ENCODE measurements at places on chromosomes 1 and 21.

DNA sequence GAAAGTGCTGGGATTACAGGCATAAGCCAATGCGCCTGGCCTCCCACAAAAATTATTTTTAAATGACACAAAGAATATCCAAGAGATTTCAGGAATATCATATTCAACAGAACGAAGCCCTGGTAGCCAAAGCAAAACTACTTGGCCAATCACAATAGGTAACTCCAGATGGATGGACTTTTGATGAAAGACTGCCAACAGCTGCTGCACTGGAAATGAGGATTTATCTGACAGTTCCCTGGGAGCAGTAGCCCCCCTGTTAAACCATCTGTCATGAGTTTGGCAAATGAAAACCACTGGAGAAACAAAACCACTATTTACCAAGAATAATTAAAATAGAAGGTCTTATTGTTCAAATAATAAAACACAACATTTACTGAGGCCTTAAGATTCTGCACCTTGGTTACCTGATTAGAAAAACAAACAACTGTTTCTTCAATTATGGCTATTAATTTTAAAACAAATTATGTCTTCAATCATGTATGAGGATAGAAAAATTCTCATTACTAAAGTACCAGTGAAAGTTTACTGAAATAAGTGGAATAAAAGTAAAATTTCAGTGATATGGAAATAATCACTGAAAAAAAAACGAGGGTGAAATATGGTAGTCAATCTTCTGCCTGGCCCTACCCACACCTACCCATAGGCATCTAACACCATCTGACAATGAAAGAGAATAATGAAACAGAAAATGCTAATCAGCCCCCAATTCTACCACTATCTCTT lies 34.3 kb upstream of the PSMG1 start:
- no peak for DNase-seq

DNA sequence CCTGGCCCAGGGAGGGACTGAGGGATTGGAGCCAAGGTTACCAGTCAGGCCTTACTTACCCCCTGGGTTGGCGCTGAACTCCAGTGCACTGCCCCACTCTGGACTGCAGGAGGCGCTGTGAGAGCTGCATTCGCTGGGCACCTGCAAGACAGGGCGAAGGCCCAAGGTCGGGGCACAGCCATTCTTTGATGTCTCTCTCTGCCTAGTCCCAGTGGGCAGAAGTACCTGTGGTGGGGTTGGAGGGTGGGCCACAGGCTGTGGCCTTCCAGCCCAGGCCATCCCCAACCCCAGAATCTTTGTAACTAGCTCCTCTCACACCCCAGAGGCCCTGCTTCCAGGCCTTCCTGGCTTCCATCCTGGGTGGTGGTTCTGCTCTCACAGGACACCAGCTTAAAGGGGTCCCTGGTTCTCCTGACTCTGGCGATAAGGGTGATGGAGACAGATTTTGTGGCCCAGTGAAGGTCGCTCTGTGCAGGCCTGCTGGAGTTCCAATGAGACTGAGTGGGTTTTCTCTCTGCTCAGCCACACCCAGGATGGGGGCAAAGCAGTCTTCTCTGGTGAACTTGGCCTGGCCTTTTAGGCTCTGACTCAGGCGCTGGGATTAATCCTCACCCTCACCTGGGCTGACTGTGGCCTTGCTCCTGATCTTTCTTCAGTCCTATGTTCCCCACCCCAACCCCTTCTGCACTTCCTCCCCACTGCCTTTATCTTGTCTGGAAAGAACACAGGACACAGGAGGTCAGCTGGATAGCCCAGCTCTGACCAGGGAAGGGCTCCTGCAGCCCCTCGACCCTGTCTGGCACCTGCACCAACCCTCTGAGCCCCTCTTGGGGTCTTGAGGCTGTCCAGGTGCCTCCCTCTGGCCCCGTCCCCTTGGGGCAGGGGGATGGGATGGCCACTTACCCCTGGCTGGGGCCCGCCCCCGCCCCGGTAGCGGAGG lies 954 bp downstream of the MYOG start:
- DNase-seq, result no peak

DNA sequence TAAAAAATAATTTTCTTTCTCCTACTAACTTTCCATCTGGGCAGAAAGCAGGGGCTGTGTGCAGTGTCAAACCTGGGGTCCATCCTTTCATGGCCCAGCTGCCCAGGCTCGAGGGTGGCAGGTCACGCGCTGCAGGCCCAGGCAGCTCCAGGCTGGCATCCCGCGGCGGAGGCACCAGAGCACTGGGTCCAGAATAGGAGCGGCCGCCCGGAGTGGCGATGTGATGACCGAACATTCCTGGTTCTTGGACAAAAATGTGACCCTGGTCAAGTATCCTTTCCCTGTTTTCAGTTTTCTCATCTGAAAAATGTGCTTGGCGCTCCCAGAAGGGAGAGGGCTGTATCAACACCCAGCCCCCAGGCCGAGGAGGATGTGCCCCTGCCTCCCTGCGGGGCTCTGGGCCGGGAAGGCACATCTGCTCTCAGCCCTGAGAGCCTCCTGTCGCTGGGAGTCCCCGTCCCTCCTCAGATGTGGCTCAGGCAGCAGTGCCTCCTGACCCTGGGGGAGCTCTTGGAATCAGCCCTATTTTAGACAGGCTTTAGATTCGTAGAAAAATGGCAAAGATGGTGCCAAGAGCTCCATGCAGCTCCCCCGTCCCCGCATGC lies 29.3 kb downstream of the SLX9 start:
- no peak for DNase-seq

DNA sequence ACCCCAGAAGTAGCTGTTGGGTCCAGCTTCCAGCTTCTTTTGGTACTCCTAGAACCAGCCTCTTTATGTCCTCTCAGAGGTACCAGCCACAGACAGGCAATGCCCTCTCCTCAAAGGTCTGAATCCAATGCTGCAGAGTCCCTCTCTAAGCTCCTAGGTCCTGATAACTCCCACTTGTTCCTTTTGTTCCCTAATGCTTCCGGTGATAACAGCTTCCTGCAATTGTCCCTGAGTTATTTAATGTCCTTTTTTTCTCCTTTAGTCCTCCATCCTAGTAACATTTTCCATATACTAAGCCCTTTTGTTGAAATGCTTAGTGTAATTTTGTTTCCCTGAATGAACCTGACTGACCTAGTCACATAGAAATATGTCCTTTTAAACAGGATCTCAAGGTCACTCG lies 201.7 kb upstream of the BEND5 start:
- no peak for DNase-seq

DNA sequence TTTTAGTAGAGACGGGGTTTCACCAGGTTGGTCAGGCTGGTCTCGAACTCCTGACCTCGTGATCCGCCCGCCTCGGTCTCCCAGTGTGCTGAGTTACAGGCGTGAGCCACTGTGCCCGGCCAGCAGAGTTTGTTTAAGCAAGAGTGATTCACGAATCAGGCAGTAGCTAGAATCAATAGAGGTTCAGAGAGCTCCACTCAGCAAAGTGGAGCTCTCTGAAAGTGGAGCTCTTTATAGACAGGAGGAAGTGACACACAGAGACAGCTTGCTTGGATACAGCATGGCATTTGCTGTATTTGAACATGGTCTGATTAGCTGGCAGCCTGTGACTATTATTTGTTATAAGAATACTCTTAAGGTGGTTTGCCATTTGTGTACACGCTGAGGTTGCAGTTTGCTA lies 27.1 kb upstream of the CD34 start:
- DNase-seq, result no peak

DNA sequence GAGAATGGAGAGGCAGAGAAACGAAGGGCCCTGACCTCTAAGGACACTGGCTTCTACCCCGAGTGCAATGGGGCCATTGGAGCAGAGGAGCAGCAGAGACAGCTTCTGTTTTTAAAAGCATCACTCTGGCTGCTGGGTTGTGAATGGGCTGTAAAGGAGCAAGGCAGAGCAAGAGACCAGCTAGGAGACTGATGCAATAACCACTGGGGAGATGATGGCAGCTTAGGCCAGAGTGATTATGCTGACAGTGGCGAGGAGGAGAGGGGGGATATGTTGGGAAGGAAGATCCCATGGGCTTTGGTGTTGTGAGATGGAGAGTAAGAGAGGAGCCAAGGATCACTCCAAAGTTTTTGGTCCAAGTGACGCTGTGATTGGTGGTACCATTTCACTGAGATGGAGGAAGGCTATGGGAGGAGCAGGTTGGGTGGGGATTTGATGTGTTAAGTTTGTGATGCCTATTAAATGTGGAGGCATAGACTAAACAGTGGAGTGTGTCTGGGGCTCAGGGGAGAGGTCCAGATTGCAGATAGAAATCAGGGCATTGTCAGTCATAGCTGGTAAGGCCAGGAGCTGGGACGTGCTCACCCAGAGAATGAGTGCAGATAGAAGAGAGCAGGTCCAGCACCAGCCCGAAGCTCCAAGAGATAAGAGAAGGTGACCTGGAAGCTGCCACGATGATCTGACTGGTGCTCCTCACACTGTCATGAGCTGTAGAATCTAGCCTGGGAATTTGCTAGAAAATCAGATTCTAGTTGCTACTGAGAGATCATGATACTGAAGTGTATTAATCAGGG lies 11.0 kb downstream of the TRAF5 start:
- no peak for DNase-seq

DNA sequence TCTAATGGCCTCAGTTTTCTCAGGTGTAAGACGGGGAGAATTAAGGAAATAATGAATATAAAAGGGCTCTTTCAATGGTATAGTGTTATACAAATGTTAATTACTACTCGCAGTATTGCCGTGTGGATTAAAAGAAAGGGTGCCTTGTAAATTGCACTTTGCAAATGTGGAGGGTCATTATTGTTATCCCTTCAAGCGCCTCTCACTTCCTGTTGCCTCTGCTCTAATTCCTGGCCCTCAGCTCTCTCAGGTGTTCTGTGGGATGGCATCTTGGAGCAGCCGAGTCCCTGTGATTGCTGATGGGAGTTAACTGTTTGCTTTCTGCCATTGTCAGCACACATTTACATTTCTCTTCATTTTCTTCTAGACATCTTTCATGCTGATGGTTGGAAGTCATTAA lies 7.1 kb upstream of the S100A11 start:
- no peak for DNase-seq
